GM18507 (cell line): ENCODE measurements at places on chromosomes 12 and 14.

DNA sequence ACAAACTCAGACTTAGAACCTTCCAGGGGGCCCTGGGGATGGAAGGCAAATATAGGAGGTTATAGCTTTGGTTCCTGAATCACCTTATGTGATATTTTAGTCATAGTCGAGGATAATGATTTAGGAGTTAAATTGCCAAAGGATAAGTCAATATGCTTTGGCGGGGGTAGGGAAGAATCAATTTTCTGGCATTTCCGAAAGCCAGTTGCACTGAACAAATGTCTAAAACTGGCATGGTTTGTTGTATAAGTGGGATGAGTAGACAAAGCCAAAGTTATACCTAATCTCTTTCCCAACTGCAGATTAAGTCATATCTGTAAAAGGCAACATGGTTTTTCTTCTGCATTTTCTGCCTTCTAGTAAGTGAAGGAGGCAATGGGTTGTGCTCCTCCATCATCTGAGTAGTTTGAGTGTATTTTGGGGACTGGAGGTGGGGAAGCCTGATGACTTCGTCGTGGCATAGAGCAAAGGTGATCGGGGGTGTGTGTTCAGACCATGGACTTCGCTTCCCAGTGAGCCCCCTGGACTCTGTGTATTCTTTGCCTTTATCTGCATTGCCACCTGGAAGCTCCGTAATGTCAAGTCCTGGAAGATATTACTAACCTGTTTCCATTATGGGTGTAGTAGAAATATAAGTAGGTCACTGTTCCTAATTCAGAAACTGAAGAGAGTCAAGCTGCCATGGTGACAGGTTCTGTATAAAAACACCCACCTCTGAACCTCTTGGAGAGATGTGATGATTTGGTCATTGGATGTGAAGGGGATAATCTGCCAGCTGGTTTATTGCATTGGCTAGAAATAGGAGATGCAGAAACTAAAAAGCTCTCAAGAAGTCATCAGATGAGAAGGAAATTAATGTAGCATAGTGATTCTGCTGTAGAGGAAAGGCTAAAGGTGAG is 24.5 kb downstream of the PPFIBP1 start:
- DNase-seq: no peak

GRCh38 chr12:116381744-116382685 is 104.5 kb upstream of the MED13L start:
- no peak for DNase-seq

DNA sequence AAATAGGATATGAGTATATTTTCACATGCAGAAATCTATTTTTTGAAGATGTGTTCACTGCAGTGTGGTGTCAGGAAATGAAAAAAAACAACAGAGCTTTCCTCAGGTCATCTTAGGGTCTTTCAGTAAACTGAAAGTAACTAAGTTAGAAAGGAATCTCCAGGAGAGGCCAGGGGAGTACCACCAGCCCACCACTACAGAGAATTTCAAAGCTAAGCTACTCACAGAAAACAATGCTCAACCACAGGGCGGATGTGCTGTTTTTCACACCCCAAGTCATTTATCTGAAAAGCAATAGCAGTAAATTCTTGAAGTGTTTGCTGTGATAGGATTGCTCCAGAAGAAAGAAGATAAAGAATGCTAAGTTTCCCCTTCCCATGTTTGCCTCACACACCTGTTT is 79.0 kb downstream of the IFNG start:
- DNase-seq: peak; percentile 5

GRCh38 chr12:55142669-55143565 is 16.7 kb downstream of the OR9K2 start:
- no peak for DNase-seq

- DNase-seq: no peak
Observed at GRCh38 chr12:1197264-1198018, 206.4 kb downstream of the ERC1 start.
